Omental fat pad (tissue), 4 donors: ENCODE measurements at places on chromosomes 1 and 21. TPM values are rescaled to one million over a fixed set of nuclear protein-coding genes. Genes with fewer than 3 reads are reported as not detected.

CAPN8 gene
- total RNA-seq: not detected

- no peak for DNase-seq
Measured at GRCh38 chr1:234953655-234954405, 174.8 kb downstream of the TOMM20 start.

HCRTR1 gene
- total RNA-seq: not detected

DNA sequence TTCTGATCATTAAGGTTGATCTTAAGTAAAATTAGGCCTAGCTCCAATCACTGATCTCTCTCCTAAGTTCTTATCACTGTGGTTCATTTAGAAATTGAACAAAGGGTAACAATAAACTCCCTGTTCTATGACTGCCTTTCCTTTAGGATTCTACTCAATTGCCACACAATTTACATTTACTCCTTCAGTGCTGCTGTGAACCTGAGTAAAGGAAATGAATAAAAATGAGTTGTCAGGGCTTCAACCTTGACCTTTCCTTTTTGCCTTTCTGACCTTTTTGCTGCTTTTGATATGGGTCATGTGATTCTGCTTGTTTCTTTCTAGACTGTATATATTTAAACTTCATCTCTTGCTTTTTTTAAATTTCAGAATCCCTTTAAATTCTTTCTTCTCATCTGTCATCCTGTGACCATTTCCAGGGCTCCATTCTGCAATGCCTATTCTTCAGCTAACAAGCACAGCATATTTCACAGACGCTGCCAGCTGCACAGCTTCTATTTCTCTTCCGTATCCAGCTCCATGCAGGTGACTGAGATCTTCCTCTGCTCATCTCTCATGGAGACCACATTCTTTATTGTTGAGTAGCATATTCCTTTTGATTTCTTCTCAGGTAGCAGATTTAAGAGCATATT is 3.2 kb downstream of the LRRC8B start:
- DNase-seq: no peak

GRCh38 chr1:52825868-52826267 is 16.7 kb upstream of the ZYG11A start:
- DNase-seq: no peak

DNA sequence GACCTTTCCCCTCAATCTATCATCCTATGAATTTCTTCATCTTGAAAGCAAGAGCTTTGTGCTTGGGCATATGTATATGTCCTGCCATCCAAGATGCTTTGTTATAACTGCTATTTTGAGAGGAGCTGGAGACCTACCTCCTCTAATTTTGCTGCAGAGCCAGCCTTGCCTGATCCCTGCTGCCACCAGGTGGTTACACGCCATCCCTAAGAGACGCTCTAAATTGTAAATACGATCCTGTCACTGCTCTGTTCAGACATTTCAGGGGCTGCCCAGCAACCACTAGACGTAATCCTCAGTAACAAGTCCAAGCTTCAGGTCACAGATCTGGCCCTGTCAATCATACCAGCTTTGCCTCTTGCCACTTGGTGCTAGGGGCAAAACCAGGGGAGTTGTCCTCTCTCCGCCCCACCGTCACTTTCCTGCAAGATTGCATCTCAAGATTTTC is 32.9 kb downstream of the GPA33 start:
- no peak for DNase-seq

GRCh38 chr1:54167422-54168139 is 14.8 kb upstream of the CDCP2 start:
- no peak for DNase-seq

GRCh38 chr1:41516168-41517061 is 31.9 kb upstream of the EDN2 start:
- DNase-seq: peak; percentile 75

MYBPH gene
- total RNA-seq: 0.37 TPM

- no peak for DNase-seq
Measured at GRCh38 chr1:24935615-24936484, 5.8 kb upstream of the RUNX3 start.

- DNase-seq: no peak
Measured at GRCh38 chr1:7422966-7423365, 348.1 kb upstream of the VAMP3 start.

DNA sequence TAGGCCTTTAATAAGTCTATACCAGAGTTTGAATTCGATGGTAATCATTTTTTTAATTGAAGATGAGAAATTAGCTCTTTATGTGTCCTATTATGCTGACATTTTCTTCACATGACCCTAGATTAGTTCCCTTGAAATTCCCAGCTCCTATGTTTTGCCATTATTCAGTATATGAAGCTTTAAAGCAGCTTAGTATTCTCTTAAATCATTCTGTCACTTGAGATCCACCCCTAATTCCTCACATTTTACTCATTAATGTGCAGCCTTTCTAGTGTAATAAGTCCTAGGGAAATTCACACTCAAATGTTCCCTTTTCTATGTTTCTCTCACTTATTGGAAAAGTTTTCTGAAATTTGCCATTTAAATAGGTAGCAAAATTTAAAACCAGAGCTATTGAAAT is 704.5 kb upstream of the B3GALT2 start:
- DNase-seq: no peak

- DNase-seq: no peak
Measured at GRCh38 chr21:30996728-30997127, 41.5 kb downstream of the KRTAP19-8 start.

DNA sequence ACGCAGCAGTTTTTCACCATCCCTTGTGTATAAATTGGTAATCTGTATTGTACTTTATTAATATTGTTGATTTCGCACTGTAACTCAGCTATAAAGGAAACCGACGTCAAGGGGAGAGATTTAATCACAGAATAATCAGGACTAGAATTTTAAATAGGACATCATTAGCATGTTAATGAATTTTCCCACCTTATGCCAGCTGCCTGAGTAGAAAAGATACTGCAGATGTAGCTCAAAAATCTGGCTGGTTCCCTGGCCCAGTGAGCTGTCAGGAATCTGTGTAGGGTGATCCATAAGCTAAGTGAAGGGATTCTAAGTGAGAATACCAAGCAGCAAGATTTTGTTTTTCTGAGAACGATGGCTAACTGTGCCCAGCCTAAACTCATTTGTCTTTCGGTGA is 195.5 kb downstream of the DISC1 start:
- DNase-seq: no peak

WNT9A gene
- 1.4 TPM for total RNA-seq

GUCA2A gene
- total RNA-seq: not detected
